Epithelial cell of esophagus (primary cell): ENCODE measurements at places on chromosomes 5 and 9.

DNA sequence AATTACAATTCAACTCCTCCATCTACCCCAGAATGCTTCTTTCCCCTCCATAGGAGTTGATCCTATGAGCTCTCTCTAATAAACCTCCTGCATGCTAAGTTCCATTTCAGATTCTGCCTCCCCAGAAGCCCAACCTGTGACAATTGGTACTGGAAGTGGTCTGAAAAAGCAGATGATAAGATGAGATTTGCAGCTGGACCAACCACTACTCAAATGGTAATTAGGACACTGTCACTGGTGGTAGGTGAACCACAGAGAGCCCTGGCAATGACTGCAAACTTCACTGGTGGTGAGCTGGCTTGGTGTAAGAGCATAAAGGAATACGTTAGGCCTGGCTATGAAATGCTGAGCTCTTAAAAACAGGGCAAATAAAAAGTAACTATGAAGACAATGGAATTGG lies 112.6 kb downstream of the ESM1 start:
- no peak for DNase-seq

DNA sequence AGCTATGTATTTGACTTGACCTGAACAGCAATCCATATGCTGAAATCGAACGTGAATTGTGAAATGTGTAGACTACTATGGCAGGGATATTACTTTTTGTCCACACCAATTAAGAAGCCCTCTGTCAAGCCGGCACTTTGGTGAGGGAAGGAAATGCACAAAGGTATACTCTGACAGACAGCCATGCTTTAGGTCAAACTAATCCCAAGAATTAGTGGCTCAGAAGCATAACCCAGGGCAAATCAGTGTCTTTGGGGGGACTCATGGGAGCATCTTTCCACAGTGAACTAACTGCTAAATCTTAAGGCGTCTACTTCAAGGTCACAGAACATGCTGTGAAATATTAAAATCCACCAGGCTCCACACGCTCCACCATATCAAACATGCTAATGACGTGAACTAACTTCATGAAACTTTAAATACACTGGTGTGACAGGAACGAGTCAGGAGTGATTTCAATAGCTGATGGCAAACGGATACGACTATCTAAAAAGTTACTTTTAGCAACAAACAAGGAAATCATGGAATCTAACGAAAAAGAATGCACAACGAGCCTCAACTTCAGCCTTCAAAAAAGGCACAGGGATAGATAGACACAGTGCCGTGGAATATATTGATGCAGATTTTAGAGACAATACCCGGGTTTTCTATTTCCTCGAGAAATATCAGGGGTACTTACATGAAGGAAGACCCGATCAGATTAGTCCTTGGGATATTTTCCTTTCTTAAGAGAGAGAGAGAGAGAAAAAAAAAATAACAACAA lies 527 bp downstream of the MEF2C start:
- no peak for DNase-seq

DNA sequence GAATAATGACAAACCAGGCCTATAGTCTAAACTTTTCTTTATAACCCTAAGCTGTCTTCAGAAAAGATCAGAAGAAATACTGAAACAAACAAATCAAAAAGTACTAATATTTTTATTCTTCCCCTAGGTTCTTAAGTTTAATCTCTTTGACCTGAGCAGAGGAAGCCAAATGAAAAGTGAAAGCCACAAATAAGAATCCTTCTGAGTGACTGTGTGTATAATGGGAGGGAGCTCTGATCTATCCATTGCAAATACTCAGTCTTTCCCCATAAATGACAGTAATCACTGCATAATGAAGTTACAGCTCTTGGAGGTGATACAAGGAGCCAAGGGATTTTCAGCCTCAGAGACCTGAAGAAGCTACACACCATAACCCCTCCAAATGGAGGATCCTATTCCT lies 126.9 kb upstream of the ATP10B start:
- no peak for DNase-seq

- DNase-seq, result no peak
These were observed 422.3 kb downstream of the PRR16 start for GRCh38 chr5:120886351-120886860.

GRCh38 chr9:71719562-71719961 lies 48.8 kb downstream of the CEMIP2 start:
- DNase-seq, result peak; percentile 68
